GM18507 (cell line): ENCODE measurements at places on chromosomes 1 and 21.

DNA sequence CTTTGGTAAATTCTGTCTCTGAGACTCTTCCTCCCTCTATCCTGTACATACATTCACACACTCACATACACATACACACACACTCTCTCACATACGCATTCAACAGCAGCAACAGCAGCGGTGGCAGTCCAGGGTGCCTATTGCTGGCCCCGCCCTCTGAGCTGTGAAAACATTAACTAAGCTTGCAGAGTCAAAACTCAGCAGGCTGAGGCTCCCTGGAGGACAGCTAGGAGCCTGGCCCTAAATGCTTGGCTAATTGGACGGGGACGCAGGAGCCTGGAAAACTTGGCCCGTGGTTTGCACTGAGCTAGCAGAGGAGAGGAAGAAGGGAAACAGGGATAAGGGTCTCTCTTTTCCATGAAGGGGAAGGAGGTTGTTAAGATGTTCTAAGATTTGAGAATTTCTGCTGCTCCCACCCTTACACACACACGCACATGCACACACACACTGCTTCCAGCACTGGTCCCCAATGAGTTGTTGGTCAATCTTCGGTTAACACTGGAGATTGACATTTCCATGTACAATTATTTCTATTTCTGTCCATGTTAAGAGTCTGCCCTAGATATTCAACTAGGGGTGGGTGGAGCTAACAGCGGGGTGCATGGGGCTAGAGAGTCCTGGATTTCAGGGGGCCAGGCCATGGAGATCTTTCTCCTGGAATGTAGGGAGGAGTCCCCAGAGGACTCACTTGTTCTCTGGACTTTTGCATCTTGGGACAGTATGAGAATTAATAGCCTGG, 94.2 kb downstream of the PLXNA2 start:
- DNase-seq = no peak

GRCh38 chr1:109890115-109890953, 20.3 kb upstream of the CSF1 start:
- DNase-seq = no peak

GRCh38 chr21:35648512-35648911, 411.8 kb downstream of the SETD4 start:
- no peak for DNase-seq

DNA sequence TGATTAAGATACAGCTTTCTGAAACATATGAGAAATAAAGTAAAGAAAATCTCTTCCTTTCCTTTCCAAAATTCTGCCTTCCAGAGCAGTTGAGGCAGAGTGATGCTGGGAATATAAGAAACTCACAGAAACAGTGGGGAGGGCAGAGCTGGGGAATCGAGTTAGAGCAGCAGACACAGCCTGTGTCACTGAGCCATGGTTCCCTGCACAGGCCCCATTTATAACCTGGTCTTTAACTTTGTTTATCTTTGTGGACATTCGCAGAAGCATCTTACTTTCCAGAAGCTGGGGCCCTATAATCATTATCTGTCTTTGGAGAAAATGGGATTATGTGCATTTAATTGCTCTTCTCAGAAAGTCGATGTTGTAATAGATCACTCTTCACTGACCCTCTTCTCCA, 349.1 kb downstream of the SETD4 start:
- no peak for DNase-seq

- no peak for DNase-seq
These were observed 37.0 kb downstream of the PCSK9 start for GRCh38 chr1:55076356-55076755.

DNA sequence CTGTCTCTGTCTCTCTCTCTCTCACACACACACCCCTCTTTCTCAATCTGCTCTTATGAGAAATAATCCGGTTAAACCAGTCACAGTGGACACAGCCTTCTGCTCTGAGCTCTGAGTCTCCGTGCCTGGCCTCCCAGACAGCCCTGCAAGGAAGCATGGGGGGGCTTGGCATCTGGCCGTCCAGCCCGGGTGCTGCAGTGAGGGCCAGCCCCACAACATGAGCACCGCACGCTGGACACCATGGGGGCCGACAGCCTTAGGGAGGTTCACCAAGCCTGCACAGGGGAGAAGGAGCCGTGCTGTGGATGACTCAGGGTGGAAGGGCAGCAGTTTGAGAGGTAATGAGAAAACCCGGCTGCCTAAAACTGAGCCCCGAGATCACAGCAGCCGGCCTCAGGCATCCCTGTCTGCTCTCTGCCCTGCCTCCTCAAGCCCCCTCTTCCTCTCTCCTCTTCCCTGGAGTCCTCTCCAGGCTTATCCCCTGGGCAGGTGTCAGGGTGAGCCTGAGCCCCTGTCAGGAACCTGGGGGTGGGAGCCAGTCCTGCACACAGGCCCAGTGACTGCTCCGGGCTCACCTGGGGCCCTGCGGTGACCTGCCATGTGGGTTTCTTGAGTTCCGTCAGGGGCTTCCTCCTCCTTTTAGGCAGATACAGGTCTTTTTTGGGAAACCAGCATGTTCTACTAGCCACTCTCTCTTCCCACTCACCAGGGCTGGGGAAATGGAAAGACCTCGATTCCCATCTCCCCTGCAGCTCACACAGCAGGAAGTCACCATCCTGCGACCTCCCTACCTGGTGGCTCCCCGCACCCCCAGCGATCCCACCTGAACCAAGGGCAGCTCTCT, 92.8 kb downstream of the ITPKB start:
- no peak for DNase-seq

DNA sequence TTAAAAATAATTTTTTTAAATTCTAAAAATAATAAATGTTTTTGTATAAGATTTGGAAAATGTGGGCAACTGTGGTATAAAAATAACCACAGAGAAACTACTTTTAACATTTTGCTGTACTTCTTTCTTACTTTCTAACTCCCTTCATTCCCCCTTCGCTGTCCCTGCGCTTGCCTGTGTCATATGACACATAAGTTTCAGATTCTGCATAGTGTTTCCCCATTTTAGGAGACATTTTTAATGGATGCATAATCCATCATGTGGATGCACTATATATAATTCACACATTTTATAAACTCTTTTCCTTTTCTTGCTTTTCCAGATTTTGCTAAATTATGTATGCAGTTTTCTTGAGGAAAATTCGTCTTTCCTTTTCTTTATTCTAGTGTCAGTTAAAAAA, 16.3 kb downstream of the ATG4C start:
- no peak for DNase-seq

- peak; percentile 88 for DNase-seq
These were observed at the start of gene DVL1 for GRCh38 chr1:1349256-1350012. Gene DVL1, minus strand, starts transcription at chr1:1349418. Its CDS starts 353 bp downstream, at chr1:1349065.

DNA sequence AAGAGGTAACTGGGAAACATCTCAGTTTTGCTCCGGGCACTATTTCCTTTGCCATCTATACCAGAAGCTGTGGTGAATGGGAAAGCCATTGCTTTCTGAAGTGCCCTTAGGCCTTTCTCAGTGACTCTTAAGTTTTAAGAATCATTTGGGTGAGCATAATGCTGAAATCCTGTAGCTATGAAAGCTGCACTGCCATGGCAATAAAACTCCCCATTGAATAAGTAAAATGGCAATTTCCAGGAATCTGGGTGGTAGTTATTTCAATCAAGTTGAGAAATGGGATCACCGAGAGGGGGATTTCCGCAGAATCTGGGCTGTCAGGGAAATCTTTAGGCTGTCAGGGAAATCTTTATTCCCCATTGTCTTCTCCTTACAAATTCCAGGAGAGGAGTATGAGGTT, 26.8 kb upstream of the MACF1 start:
- no peak for DNase-seq

GRCh38 chr1:80917225-80917624, 883.5 kb upstream of the ADGRL2 start:
- no peak for DNase-seq

GRCh38 chr1:61370177-61370912, 288.0 kb downstream of the NFIA start:
- DNase-seq = no peak

GRCh38 chr21:33991133-33991532, 75.5 kb upstream of the ATP5PO start:
- no peak for DNase-seq

GRCh38 chr1:191405417-191405816, 752.8 kb upstream of the RGS18 start:
- no peak for DNase-seq

- no peak for DNase-seq
These were observed 10.8 kb upstream of the MYOC start for GRCh38 chr1:171663036-171663853.

DNA sequence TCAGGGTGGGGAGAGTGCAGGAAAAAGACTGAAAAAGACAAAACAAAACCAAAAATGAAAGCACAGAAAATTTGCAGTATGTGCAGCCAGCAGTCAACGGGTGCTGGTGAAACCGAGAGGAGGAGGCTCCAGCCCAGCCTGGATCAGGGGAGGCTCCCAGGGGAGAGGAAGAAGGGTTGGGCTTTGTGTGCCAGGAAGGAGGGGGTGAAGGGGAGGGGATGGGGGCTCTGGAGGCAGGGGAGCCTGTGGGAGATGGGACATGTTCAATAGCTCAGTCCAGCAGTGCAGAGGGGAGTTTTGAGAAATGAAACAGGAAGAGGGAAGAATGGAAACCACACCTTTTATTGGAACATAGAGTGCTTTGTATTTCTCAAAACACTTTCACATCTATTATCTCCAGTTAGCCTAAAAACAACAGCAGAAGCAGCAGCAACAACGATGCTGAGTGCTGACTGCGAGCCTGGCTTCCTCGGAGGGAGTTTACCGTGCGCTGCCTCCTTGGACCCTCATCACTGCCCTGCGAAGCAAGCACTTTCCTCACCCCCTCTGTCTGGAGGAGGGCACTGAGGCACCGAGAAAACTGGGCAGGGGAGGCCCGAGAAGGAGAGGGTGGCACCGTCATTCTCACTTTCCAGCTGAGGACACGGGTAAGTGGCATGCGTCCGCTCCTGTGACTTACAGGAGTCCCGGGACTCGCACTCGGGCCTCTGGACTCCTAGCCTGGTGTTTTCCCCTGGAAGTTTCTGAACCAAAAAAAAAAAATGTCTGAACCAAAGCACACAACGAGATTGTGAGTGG, 62.9 kb downstream of the MDM4 start:
- DNase-seq = peak; percentile 54

- peak; percentile 23 for DNase-seq
These were observed 16.9 kb downstream of the TCEANC2 start for GRCh38 chr1:54070171-54070837.

GRCh38 chr1:31802190-31803150, 13.4 kb downstream of the SPOCD1 start:
- no peak for DNase-seq

DNA sequence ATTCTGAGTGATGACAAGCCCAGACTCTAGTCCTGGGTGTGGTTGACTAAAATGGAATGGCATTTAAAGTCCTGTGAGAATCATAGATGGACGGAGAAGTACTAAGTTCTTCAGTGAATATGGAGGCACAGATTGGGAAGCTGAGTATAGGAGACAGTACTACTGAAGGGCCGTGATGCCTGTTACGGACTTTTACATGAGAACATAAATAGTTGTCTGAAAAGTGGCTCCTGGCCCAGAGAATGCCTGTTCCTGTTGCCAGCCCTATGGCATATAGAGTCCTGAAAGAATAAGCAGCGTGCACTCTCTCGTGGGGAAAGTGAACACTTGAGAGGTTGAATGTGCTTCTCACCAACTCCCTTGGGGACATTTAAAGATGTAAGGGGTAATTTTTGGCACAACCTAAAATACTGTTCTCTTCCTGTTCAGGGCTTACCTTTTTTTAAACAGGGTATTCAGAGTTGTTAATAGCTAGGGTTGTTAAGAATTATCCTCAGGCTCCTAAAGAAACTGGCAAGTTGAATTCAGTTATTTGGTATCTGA, 20.4 kb downstream of the CCT8 start:
- DNase-seq = no peak

- DNase-seq = no peak
These were observed 32.1 kb upstream of the IGSF3 start for GRCh38 chr1:116699605-116700004.

DNA sequence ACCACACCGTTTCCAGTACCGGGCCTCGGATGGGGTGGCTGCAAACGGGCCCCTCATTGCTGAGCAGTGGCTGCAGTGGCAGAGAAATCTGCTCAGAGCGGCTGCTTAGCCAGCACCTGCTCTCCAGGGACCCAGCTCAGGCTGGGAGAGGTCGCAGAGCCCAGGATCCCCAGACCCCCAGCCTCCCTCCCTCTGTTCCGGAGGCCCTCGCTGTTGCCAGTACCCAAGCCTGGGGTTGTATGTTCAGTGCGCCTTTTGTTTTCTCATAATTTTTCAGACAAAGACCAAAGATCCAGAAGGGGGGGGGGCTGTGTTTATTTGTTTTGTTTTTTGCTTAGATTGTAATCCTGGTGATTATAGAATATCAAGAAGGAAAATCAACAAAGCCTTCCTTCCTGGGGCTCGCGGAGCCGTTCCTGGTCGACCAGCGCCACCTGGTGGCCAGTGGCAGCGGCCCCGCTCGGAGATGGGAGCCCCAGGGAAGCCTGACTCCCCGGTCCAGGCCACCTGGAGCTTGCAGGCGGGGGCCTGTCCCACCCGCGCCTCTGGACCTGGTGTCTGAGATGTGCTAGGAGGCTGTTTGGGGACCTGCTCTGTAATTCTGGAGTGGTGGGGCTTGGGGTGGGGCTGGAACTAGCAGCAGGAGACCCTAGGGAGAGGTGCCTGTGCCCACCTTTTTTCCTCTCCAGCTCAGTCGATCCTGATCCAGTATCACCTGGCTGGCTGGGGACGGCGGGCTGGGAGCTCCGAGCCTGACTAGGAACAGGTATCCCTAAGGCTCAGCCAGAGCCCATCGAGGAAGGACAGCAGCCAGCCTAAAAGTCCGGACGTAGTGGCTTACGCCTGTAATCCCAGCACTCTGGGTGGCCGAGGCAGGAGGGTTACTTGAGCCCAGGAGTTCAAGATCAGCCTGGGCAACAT, 123.9 kb upstream of the VAMP3 start:
- DNase-seq = peak; percentile 77

DNA sequence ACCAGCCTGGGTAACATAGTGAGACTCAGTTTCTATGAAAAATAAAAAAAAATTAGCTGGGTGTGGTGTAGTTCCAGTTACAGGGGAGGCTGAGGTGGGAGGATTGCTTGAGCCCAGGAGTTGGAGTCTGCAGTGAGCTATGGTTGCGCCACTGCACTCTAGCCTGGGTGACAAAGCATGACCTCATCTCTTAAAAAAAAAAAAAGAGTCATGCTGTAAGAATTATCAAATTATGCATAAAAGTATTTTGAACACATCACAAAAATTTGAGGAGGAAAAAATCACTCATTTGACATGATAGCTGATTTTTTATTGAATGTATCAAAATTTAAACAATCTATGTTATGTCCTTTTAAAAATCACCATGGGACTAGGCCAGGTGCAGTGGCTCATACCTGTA, 17.8 kb downstream of the CCDC30 start:
- no peak for DNase-seq

DNA sequence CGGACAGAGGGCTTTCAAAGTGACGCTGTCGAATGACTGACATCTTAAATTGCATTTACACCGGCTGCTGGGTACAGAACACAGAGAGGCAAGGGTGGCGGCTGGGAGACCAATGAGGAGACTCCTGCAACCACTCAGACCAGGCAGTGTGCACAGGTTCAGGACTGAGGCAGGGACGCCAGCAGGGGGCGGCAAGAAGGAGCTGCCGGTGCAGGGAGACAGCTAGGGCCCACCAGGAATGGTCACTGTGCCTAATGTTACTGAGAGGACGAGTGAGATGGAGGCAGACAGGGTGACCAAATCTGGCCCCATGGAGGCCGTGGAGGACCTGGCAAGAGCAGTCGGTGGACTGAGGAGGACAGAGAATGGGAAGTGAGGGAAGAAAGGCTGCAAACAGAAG, 23.5 kb downstream of the GLIS1 start:
- no peak for DNase-seq

- DNase-seq = no peak
These were observed 28.7 kb downstream of the FMO2 start for GRCh38 chr1:171213559-171214454.
